ENCODE measurements at places on chromosomes 6 and 20. TPM values are rescaled to one million over a fixed set of nuclear protein-coding genes. Genes with fewer than 3 reads are reported as not detected.

- no peak for DNase-seq
These were observed 50.0 kb downstream of the SGK1 start for GRCh38 chr6:134267917-134268361.

GRCh38 chr6:80637312-80637711 is 530.8 kb downstream of the BCKDHB start:
- DNase-seq: no peak

IRF4 gene
- total RNA-seq: 554 TPM

OR2H2 gene
- total RNA-seq: not detected

All from activated T-cell treated with anti-CD3 and anti-CD28 coated beads, Interleukin-2, amount 50 U/mL, for 72 hours (primary cell).